ENCODE measurements at places on chromosomes 3 and 15. TPM values are rescaled to one million over a fixed set of nuclear protein-coding genes. Genes with fewer than 3 reads are reported as not detected.

NR1I2 gene
- 0.39 TPM for total RNA-seq

MED12L gene
- total RNA-seq, result 0.35 TPM

FGF7 gene
- 0.06 TPM for total RNA-seq

GAP43 gene
- not detected for total RNA-seq

SEC22A gene
- 19.4 TPM for total RNA-seq

CTNNB1 gene
- 175 TPM for total RNA-seq

AHSG gene
- total RNA-seq, result not detected

TNFAIP8L3 gene
- not detected for total RNA-seq

HACD3 gene
- 23.8 TPM for total RNA-seq

TIGIT gene
- total RNA-seq, result 36.1 TPM

EPHB3 gene
- 0.29 TPM for total RNA-seq

GOLGA8G gene
- not detected for total RNA-seq

HTR3D gene
- total RNA-seq, result not detected

GPR171 gene
- total RNA-seq, result 129 TPM

SCAMP5 gene
- 0.33 TPM for total RNA-seq

DNA sequence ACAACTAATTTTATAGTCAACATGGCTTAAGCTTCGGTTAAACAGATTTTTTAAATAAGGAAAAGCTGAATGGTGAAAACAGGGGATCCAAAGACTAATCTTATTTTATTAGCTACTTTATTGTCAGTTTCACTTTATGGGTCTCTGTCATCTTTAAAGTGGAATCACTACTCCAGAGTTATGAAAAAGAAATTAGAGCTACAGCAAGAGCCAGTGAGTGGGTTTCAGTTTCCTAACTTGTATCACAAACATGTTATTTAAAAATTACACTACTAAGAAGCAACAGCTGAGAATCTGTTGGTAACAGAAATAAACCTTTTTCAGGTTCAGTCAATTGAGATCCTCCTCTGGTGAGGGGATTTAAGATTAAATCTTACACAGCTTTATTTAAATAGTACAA is 10.0 kb downstream of the PHC3 start:
- no peak for DNase-seq

- no peak for DNase-seq
Observed at GRCh38 chr3:159882367-159882766, 106.3 kb upstream of the IL12A start.

DNA sequence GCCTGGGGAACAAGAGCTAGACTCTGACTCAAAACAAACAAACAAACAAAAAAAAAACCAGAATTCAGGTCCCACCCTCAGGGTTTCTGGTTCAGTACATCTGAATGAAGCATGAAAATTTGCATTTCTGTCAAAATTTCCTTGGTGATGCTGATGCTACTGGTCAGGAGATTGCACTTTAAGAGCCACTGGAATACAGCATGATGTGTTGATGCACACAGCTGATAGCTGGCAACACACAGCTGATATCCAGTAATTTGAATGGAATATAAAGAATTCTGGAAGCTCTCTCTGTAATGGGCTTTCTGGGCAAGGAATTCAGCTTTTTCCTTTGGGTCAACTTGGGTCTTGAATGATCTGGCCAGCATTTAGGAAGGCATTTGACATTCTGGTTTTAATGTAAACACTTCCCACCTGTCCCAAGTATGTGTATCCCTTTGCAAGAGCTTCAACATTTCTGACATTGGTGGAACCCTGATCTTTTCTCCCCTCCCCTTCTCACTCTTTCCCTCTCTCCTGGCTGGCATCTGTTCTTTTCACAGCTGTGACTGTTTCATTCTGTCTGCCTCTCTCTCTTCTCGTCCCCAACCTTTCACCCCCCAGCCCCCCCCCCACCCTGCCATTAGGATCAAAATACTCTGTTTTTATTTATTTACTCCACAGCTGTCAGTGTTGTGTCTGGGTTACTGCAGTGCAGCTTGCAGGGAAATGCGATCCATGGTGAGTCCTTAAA is 189.5 kb downstream of the TPRG1 start:
- DNase-seq, result no peak

DNA sequence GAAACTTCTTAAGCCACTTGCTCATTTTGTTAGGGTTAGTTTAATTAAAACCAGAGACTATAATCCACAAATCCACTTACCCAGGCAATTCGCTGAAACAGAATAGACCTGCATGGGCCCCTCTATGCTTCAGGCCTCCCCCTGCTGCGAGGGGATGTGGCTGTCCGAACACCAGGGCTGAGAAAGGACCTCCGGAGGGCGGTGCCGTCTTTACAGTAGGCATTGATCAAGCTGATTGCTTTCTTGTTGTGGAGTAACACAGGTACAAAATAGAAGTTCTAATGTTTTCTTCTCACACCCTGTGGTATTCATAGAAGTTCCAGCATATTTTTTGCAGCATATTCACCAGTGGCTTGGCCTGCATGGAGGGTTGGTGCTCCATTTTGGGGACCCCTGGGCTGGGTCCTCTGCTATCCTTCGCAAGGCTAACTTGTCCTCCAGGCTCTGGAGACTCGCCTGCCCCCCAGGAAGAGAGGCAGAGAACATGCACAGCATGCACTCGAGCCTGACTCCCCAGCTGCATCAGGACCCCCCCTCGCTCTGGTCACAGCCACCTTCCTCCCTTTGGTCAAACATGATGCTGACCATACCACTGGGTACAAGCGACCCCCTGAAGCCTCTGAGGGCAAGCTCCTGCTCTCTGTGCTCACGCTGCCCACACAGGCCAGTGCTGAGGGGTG is 55.3 kb downstream of the TPRA1 start:
- DNase-seq, result no peak

DNA sequence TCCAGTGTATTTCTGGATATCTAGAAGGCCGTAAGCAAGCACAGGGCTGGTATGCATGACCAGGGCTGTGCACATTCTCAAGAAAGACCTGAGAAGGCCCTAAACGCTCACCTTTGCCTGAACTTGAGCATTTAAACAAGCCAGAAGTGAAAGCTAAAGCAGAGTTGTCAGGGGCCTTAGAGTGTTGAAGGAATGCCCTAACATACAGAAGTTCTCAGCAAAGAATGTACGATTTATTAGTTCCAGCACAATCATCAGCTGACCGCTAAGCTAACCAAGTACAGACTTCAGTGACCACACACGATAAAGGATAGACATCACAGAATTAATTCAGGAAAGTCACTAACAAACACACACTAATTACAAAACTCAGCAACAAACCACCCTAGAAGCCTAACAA is 8.7 kb downstream of the HLTF start:
- no peak for DNase-seq

- DNase-seq, result no peak
Observed at GRCh38 chr3:60935709-60936108, 315.5 kb downstream of the FHIT start.

GRCh38 chr3:184635774-184636173 is 74.2 kb downstream of the EPHB3 start:
- no peak for DNase-seq

GRCh38 chr3:47283193-47283537 is 421 bp downstream of the KLHL18 start:
- DNase-seq, result no peak

DNA sequence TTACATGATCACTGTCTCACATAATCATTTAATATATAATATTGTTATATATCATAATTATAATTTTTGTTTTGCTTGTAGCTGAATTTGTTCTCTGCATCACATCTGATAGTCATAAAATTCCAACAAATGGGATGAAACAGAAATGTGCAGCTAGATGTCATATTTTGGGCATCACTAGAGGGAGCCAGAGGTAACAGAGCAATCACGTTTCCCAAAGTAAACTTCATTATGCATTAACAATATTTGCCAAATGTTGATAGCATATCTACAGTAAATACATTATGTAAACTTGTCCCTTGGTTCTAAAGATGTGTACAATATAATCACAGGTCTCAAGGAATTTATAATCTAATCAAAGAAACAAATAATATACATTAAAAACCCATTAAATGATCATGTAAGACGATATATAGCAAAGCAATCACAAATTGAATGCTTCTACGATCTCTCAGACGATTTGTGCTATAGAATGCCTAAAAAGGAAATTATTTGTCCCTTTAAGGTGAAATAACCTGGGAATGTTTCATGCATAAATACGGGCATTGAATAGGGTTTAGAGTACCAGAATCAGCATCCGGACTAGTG is 234.2 kb upstream of the MCTP2 start:
- no peak for DNase-seq

DNA sequence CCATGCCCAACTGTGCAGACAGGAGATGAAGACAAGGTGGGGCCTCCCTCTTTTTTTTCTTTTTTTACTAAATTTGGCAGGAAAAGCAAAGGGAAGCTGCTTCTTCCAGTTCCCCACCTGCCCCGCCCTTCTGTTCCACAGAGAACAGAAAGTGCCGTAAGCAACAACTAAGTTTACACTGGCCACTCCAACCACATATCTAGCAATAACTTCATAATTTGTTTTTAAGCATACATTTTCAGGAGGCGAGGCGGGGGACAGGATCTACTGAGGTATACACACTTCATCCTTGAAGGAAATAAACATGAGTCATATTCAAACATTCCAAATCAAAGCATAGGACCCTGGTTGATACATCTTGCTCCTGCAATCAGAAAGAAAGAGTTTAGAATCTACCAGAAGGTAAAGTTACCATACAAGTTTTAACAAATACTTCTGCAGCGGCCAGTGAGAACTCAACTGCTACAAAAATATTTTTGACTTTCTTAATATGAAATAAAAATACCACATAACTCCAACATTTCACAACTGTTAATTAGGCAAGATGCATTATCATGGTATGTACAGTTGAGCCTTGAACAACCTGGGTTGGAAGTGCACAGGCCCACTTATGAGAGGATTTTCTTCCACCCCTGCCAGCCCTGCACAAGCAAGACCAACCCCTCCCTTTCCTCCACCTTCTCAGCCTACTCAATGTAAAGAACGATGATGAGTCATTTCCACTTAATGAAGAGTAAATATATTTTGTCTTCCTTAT is 50.7 kb downstream of the FOXP1 start:
- no peak for DNase-seq

GRCh38 chr15:29970402-29970695 is 112.4 kb upstream of the GOLGA8J start:
- DNase-seq, result no peak

DNA sequence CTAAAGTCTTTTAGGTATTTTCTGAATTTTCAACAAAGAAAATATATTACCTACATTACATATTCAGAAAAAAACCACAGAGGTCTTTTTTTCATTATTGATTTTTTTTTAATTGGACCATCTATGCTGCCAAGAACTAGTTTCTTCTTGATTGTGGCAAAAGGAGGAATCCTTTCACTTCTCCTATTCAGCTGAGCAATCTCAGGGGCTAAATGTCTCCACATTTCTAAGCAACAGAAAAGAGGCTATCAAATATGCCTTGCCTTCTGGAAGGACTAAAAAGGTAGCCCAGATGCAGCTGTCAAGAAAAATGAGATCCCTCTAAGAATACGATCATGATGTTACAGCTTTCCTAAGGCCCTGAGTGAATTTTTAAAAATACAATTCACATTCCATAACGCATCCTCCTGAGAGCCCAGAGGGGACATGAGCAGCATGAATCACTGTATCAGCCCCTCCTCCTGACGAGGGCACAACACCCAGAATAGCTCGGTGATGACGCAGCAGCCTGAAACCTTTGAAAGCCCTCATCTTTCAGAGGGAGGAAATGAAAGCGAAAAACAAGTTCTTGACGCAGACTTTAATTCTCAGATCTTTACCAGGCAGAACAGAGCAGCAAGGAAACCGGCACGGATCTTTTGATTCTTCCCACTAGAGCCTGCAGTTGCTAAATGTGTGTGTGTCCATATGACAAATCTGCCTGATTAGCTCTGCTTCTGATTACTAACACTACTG is 24.6 kb downstream of the RUBCN start:
- DNase-seq, result peak; percentile 97

DNA sequence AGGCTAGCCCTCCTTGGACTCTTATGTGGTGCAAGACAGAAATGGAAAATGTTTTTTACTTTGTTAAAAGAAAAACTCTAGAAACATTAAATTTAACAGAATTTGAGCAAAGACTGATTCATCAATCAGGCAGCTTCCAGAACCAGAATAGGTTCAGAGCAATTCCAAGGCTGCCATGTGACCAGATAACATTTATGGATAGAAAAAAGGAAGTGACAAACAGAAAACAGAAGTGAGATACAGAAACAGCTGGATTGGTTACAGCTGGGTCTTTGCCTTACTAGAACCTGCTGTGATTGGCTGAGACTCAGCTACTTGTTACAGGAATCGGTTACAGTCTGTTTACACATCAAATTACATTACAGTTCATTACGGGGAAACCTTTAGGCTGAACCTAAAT is 22.5 kb upstream of the OTOL1 start:
- no peak for DNase-seq

- DNase-seq, result no peak
Observed at GRCh38 chr3:25071846-25072245, 356.2 kb upstream of the RARB start.

GRCh38 chr15:38707802-38708671 is 143.4 kb upstream of the RASGRP1 start:
- peak; percentile 45 for DNase-seq

DNA sequence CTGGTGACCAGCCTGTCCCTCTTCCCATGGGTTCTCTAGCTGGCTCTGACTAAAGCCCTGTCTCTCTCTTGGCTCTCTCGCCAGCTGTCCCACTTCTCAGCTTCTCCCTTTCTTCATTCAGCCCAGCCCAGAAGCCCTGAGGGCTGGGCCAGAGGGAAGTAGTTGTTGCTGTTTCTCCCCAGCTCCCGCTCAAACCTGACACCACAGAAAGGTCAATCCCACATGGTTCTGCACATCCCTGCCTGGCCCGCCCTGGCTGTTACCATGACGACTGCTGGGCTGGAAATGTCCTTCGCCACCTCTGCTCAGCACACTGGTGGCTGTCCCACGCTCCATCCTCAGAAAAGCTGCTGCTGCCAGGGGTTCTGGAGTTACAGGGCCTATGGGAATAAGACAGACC is 25.9 kb downstream of the CCDC32 start:
- no peak for DNase-seq

- DNase-seq, result no peak
Observed at GRCh38 chr3:66270288-66270687, 49.5 kb downstream of the SLC25A26 start.

DNA sequence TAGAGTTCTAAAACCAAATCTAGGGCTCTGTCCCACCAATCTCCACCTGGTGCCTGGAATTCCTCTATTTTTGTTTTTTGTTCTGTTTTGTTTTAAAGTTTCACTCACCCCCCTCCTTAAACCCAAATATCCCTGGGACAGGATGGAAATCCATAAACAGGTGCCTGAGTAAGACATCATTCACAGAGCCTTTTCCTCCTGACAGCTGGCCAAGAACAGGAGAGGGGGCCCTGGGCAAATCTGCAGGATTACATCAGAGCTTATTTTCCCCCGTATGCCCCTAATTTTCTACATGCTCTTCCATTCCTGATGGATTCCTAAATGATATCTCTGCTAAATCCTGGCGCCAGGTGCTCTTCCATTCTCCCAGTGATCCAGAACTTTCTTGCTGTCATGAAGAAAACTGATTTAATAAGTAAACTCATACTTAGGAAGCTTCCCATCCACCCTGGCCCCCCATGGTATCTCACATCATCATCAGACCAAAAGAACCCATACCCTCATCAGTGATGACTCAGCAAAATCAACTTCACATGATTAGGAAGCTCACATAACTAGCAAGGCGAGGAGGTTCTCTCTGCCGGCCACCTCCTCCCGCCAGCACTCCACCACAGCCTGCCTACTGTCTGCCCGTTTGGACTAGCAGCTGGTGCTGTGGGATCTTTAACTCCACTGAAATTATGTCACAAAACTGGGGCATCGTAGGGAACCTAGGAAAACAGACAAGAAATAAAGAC is 61.0 kb downstream of the LIPC start:
- no peak for DNase-seq

GRCh38 chr3:157531771-157532170 is 28.6 kb upstream of the VEPH1 start:
- DNase-seq, result no peak

- no peak for DNase-seq
Observed at GRCh38 chr3:156207802-156208685, 87.7 kb downstream of the KCNAB1 start.
